Left renal cortex interstitium (tissue), 4 donors: ENCODE measurements at places on chromosomes 11 and 22. TPM values are rescaled to one million over a fixed set of nuclear protein-coding genes. Genes with fewer than 3 reads are reported as not detected.

ARHGAP1 gene
- polyA plus RNA-seq = 55.7 TPM

DNA sequence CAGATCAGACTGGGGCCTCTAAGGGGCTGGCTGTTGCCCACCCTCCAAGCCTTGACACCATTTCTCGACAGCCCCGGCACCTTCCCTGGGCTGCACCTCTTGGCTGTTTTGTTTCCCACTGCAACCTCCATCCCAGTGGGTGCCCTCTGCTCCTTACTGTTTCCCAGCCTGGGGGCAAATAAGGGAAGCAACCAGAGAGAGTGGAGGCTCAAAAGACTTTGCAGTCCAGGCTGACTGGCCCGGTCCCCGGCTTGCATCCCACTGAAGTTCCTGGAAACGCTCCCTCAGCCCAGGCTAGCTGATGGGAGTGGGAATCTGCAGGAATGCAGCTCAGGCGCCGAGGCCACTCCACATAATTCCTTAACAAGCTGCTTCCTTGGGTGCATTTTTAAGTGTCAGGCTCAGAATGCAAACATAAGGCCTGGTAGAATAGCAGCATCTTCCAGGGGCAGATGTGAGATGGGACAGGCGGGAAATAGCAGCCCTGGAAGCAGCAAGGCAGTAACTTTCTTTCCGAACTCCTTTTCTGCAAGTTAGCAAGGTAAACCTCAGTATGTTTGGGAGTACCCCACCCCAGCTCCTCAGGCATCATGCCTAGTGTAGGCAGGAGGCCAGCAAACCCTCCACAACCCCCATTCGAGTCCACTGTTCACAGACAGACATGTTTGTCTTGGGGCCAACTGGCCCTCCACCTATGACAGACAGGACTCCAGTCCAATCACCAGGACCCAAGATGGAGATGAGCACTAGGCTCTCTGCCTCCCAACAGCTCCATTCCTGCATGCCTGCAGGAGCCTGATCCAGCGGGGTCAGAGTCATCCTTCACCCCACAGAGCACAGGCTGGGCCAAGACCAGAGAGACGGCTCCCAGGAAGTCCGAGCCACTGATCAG lies 39.3 kb downstream of the RPL27A start:
- no peak for DNase-seq

MAJIN gene
- polyA plus RNA-seq = 0.48 TPM

- no peak for DNase-seq
These were observed 23.3 kb downstream of the P4HA3 start for GRCh38 chr11:74288161-74288560.

DNA sequence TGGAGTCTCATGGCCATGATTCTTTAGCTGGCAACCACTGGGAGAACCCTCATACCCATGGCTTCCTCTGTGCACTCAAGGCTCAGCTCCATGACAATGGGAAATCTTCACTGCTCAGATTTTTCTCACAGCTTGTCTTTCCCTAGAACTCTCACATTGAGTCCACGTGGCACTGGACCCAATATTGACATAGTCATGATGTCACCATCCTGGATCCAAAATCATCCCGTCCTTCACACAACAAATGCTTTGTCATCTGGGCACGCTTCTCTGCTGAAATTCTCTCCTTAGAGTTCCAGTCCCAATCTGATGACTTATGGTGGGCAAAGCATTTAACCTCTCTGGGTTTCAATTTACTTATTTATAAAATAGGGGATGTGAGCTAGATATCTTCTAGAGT lies 37.7 kb upstream of the CD44 start:
- DNase-seq = no peak

DNA sequence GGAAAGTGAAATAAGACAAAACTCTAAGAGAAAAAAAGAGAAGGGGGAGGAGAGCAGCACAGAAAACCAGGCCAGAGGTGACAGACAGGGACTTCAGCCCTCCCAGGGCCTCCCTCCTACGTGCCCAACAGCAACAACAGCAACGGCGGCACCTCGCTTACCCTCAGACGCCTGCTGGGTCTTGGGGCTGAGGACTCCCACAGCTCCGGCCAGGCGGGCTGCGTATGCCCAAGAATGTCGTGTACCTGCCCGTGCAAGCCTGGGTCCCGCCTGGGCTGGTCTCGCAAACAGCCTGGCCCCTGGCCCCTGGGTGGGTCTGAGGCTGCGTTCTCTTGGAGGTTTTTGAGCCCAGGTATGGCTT lies 30.5 kb downstream of the ARAP1 start:
- DNase-seq = no peak

- DNase-seq = no peak
These were observed 17.5 kb upstream of the SCGB1A1 start for GRCh38 chr11:62401356-62401755.

DNA sequence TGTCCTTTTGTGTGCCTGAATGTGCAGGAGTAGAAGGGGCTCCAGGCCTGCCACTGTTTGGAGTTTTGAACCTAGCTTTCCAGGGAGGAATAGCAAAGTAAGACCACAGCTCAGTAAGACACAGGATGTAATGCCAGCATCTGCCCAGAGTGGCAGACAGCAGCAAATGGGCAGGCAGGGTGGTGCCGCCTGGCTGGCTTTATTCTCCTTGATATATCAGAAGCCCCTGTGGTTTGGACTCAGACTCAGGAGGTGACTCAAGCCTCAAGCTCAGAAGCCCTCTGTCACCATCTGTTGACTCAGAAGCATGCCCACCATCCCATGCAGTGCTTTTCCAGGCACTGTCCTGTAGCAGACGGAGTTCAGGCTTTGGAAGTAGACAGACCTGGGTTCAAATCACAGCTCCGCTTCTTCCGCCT lies 72.7 kb upstream of the TTC12 start:
- no peak for DNase-seq

DNA sequence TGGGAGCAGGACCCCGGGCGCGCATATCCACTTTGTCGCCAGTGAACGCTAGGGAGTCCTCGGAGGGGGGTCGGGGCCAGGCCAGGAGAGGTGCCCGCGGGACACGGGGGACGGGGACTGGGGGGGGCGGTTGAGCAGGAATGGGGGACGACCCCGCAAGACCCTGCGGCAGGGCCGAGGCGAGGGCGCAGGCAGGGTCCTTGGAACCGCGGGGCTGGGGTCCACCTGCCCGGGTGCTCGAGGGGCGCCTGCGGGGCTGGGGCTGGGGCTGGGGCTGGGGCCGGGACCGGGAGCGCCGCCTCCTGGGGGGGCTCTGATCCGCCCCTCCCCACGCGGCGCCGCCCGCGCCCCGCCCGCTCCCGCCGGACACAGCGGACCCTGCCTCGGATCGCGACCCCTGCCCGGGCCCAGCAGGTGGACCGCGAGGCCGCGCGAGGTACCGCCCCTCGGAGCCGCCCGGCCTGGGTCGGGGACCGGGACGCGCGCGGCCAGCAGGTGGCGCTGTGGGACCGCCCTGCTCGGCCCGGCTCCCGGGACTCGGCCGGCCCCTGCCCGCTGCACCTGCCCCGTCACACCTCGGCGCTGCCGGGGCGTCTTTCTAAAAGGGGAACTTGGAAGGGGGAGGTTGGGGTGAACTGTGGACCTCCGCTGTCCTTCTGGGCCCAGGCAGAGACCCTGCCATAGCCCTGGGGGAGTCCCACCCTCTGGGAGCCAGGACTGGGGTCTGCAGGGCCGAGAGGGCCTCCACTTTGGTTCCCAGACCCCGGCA lies 11.0 kb downstream of the CRELD2 start:
- DNase-seq = no peak

- no peak for DNase-seq
These were observed 34.1 kb downstream of the OR4D9 start for GRCh38 chr11:59545179-59546020.

GRCh38 chr11:112206071-112206470 lies 20.2 kb upstream of the PTS start:
- DNase-seq = no peak

DNA sequence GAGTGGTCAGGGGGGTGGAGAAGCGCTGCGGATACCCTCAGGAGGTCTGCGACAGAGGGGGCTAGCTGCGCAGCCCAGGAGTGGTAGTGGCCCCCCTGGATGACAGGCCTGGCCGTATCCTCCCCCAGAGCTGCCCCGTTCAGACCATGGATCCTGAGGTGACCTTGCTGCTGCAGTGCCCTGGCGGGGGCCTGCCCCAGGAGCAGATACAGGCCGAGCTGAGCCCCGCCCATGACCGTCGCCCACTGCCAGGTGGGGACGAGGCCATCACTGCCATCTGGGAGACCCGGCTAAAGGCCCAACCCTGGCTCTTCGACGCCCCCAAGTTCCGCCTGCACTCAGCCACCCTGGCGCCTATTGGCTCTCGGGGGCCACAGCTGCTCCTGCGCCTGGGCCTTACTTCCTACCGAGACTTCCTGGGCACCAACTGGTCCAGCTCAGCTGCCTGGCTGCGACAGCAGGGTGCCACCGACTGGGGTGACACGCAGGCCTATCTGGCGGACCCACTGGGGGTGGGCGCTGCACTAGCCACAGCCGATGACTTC lies 505 bp downstream of the NUDT22 start:
- no peak for DNase-seq

GRCh38 chr22:28989912-28990311 lies 71.7 kb downstream of the C22orf31 start:
- DNase-seq = no peak

- DNase-seq = no peak
These were observed 10.3 kb downstream of the FXYD2 start for GRCh38 chr11:117814204-117814765.

DNA sequence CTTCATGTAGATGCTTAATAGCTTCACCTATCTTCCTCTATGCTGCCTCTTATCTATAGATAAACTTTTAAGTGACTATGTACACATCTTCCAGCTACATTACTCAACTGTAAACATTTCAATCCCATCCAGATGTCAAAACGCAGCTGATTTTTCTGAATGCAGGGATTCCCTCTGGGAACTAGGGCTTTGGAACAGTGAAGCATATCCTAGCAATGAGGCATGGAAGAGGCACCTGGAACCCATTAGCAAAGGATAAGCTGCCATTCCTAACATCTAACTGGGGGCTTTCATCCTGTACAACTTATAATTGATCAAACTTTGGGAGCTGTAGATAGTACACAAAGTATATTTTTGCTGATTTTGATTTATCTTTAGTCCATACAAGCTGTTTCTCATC lies 40.8 kb upstream of the OPCML start:
- DNase-seq = no peak

GGT1 gene
- 59.1 TPM for polyA plus RNA-seq

OR5A1 gene
- not detected for polyA plus RNA-seq

TSGA10IP gene
- 0.52 TPM for polyA plus RNA-seq

DNA sequence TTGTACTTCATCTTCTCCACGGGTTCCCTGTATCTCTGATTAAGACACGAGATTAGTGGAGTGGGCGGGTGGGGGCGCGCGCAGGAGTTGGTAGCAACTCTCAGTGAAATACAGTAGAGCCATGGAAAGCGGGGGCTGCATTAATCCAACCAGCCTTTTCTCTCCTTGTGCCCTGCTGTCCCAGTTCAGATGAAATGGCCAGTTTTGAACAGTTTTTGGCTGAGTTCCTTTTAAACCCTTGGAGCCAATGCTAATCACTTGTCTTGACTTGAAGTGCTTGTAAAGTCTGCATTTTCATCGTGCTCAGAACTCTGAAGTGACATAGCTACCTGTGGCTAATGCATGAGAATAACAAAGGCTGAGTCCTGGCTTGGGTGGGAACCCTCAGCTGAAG lies 734 bp upstream of the TMEM123 start:
- no peak for DNase-seq

GRCh38 chr11:108616549-108616948 lies 23.0 kb upstream of the EXPH5 start:
- DNase-seq = no peak

DNA sequence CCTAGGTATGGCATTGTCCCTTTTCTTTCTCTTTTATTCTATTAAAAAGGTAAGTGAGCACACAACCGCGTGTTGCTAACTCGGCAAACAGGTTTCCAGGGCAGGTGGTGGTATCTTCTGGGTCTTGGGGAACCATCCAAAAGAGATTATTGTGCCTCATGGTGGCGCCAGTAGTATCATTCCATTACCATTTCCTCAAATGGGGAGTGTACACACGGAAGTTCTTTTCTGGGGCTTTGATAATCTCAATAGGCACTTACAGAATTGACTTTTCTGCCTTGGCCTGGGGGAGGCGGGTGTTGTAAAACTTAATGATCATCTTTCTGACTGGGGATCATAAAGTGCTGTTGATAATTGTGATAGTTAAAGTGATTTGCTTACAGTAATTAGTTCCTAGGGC lies 234.1 kb downstream of the KIRREL3 start:
- DNase-seq = no peak

DNA sequence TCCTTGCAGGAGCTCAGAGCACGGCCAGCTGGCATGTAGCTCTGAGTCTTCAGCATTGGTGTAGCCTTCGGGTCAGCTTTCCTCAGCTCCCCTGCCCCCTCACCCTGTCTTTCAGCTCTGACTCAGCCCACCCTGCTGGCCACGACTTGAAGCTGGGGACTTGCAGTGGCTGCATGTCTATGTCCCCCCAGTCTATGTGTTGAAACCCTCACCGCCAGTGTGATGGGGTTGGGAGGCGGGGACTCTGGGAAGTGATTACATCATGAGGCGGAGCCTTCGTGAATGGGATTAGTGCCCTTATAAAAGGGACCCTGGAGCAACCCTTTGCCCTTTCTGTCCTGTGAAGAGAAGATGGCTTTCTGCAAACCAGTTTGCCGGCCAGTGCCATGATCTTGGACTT lies 111.1 kb downstream of the CTTN start:
- no peak for DNase-seq

DNA sequence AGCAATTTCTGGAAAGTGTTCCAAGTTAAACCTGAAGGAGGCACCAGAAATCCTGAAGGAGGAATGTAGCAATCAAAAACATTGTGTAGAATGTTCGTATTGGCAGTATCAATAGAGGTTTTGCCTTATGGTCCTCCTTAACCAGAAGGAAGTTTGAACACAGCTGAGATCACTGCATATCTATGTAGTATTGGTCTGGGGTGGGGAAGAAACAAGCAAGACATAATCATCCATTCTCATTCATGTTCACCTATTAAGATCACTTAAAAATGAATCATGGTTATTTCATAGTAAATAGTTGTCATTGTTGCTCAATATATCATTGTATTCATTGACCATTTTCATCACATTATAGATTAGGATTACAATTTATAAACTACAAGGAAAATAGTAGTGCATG lies 160.5 kb downstream of the DDX10 start:
- no peak for DNase-seq

DNA sequence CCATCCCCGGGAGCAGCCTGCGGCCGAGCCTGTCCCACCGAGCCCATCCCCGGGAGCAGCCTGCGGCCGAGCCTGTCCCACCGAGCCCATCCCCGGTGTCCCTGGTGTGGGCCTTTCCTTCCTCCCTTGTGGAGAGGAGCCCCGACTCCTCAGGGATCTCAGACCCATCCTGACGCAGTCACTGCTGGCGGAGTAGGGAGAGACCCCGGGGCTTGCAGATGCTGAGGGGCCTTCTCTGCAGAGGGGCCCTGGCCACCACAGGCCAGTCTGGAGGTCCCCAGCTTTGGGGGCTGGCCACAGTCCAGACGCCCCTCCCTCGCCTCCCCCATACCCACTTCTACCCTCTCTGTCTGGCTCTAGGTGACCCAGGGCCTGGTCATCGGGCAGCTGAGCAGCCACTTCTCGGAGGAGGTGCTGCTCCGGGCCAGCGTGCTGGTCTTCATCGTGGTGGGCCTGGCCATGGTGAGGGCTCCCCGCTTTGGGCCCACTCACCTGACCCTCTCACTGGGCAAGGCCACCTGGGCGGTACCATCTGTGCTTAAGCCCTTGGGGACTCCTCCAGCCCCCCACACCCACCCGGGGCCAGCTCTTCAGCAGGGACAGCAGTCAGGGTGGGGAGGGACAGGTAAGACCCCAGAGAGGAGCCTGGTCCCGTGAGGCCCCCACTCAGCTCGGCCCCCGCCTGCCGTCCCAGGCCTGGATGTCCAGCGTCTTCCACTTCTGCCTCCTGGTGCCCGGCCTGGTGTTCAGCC lies 7.3 kb downstream of the PHLDA2 start:
- no peak for DNase-seq

PCSK7 gene
- 23.3 TPM for polyA plus RNA-seq

TCN1 gene
- not detected for polyA plus RNA-seq

C11orf21 gene
- 0.96 TPM for polyA plus RNA-seq

GRCh38 chr11:62489204-62489603 lies 57.4 kb downstream of the AHNAK start:
- DNase-seq = no peak
